ENCODE measurements at places on chromosomes 7 and 10.

DNA sequence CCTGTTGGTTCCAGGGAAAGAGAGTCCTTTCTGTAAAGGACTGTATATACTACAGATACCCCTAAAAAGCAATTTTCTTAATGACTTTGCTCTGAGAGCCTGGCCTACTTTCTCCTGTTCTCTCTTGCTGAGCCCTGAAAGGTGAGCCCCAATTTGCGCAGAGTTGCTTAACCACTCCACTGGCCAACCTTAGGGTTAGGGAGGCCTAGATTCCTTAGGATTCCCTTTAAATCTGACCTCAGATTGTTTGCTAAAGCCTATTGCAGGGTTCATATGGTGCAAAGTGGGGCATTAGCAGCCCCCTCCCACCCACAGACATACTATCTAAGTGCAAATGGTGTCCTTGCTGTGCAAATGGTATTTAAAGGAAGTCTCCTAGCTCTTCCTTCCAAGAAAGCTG is 164.2 kb downstream of the RNLS start:
- DNase-seq = no peak

DNA sequence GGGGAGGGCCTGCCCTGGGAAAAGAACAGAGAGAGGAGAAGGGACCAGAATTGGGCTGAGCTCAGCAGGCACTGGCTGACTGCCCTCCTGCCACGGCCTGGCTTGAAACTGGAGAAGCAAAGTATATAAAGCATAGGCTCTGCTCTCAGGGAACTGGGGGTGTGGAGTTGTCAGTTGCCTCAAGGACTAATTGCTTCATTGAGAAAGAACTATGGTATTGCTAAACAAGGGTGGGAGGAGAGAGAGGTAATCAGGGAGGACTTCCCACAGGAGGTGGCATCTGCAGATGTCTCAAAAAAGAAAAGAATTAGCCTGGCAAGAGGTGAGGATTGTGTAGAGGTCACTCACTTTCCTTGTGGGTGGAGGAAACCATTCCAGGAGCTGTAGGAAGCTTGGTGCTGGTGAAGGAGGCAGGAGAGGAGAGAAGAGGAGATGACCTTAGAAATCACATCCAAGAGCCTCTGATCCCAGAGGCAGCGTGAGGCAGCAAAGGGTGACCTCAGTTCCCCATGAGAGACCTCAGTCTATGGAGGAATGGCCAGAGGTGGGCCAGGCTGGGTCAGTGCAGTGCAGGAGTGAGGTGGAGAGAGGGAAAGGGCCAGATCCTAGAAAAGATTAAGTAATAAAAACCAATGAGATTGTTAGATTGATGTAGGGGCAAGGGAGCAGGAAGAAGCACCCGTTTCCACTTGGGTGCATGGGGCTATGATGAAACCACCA is 2.4 kb downstream of the PILRB start:
- DNase-seq = no peak

DNA sequence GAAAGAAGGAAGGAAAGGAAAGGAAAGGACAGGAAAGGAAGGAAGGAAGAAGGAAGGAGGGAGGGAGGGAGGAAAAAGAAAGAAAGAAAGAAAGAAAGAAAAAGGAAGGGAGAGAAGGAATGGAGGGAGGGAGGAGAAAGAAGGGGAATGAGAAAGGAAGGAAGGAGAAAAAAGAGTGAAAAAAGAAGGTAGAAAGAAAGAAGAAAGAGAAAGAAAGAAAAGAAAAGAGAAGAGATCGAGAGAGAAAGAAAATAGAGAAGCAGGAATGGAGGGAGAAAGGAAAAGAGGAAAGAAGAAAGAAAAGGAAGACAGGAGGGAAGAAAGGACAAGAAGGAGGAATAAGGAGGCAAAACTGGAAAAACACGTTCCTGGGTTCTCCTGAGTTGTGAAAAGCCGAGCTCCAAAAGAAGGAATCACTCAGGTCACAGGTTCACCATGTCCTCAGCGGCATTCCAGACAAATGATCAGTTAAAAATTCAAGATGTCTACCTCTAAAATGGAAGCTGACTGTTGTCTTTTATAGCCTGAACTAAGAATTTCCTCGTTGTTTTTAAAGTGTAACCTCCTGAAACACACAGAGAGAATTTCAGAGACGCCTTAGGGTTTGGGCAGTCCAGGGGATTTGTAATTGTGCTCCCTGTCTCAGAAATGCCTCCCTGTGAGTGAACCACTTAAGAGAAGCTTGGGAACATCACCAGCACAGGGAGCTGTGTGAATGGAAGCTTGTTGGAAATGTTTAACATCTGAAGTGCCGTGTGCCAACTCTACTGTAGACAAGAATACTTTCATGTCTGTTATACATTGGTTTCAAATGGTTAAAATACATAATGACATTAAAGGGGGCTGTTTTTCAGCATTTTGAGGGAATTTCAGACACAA is 80.7 kb downstream of the INHBA start:
- no peak for DNase-seq

GRCh38 chr10:132311338-132311939 is 3.7 kb upstream of the STK32C start:
- no peak for DNase-seq

- no peak for DNase-seq
These were observed 3.5 kb upstream of the NAMPT start for GRCh38 chr7:106288263-106288662.

DNA sequence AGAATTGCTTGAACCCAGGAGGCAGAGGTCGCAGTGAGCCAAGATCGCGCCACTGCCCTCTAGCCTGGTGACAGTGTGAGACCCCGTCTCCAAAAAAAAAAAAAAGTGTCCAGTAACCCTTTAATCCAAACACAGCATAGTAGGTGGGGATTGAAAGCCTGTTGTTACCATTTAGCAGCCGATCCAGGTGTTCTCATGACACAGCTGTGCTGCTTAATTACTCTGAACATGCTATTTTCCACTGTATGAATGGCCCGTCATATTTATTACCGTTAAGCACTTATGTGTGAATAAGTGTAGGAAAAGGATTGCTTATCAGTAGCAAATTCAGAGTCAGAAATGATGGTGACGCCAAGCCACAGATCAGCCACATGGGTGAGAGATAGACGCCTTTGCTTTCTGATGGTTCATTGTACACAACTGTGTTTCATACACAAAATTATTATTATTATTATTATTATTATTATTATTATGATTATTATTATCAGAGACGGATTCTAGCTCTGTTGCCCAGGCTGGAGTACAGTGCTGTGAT is 11.6 kb upstream of the ORAI2 start:
- DNase-seq = no peak

DNA sequence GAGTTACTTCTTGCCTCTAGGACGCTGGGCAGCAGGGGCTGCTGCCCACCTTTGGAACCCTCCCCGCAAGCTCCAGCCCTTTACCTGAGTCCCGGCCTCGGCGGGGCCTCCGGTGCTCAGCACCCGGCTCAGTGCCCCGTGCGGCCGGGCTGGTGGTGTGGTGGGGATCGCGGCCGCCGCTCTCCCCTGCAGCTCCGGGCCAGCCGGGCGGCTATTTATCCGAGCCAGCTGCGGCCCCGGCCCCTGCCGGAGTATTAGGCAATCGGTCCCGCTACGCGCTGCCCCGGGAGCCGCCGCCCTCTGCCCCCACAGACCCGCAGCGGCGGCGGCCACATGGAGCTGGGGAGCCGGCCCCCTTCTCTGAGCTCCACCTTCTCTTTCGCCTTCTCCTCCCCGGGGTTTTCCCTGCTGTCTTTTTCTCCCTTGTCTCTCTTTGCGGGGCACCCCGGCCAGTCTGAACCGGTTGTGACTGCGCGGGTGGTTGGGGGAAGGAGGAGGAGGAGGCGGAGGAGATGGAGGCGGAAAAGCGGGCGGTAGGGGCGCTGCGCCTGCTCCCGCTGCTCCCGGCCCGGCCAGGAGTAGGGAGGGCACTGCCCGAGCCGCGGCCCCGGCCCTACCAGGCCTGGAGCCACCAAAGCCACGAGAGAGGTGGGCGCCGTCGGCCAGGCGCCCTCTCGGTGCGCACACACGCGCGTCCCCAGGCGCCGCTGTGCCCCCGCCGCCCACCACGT is at the start of gene SLC16A9:
TSS of gene SLC16A9 (minus strand) at position 456 of the 731 bp plus-strand sequence. CDS start 25,559 bp downstream, outside the sequence.
- peak; percentile 92 for DNase-seq

GRCh38 chr7:95993380-95993779 is 221.0 kb downstream of the DYNC1I1 start:
- DNase-seq = no peak

GRCh38 chr7:134458341-134458805 is 527 bp downstream of the AKR1B1 start:
- DNase-seq = peak; percentile 45

DNA sequence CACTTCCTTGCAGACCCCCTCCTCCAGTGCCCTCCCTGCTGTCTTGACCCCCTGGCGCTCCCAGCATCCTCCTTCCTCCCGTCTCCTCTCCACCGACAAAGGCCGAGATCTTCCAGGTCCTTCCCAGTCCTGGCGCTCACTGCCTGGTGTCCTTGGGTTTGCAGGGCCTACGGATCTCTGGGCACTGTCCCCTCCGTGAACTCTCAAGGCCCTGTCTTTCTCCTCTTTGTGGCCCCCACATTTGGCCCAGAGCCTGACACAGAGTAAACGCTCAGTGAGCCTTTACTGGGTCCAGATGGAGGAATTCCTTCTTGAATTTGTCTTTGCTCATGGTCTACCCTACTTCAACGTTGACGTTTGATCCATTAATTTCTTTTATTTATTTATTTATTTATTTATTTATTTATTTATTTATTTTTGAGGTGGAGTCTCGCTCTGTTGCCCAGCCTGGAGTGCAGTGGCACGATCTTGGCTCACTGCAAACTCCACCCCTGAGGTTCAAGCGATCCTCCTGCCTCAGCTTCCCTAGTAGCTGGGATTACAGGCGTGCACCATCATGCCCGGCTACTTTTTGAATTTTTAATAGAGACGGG is 29.7 kb downstream of the TMEM270 start:
- DNase-seq = no peak

DNA sequence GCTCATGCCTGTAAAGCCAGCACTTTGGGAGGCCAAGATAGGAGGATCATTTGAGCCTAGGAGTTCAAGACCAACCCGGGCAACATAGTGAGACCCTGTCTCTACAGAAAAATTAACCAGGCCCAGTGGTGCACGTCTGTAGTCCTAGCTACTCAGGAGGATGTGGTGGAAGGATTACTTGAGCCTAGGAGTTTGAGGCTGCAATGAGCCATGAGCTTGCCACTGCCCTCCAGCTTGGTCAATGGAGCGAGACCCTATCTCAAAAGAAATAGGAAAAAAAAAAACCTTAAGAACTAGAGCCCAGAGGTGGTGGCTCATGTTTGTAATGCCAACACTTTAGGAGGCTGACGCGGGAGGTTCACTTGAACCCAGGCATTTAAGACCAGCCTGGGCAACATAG is 2.2 kb downstream of the STRA8 start:
- DNase-seq = no peak

DNA sequence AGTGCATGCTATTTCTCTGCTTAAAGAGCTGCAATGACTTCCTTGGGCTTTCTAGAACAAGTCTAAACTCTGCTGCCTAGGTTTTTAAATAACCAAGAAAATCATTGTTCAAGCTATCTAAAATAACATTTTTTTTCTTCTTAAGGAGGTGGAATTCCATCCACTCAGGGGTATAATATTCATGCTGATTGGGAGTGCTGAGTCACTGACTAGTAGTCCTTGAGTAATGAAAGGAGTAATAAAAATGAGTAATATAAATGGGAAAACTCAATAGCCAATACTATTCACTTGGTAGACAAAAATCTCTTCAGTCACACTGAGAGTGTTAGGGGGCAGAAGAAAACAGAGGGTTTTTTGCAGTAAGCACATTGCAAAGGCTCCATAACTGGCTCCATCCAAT is 72.0 kb downstream of the GFRA1 start:
- DNase-seq = no peak

GRCh38 chr7:96685353-96685752 is 24.3 kb downstream of the SEM1 start:
- DNase-seq = no peak

DNA sequence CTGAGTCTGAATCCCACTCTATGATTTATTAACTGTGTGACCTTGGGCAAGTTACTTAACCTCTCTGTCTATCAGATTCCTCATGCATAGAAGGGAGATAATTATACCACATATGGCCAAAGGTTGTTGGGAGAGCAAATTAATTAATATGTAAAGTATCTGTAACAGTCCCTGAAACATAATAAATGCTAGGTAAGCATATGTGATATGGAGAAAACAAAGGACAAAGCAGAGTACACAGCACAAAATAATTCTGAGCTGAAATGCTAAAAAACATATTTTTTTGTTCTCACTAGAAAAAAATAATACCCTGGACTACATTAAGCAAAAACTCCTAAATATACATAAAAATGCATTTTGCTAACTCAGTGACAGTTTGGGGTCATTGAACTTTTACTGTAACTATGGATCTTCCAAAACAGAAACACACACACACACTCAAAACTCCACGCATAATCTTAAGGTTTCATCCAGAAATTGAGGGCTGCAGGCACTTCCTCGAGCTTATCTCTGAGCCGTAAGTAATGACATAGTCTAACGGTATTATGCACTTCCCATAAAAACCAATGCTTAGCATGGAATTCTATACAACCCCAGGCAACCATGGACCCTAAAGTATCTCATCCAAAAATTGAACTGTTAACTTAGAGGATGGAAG is 201.7 kb upstream of the PTN start:
- peak; percentile 2 for DNase-seq

GRCh38 chr10:127679642-127680255 is 57.2 kb upstream of the FOXI2 start:
- DNase-seq = no peak

DNA sequence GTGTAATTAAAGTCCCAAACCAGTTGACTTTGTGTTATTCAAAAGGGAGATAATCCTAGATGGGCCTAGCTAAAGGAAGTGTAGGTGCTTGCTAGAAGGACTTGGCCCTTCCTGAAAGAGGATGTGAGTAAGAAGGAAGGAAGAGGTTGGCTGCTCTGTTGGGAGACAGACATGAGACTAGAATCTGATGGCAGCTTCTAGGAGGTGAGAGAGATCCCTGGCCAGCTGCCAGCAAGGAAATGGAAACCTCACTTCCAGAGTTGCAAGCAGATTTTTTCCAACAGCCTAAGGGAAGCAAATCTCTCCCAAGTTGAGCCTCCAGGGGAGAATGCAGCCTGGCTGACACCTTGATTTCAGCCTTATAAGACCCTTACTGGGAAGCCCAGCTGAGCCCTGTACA is 368.4 kb upstream of the ZMIZ1 start:
- DNase-seq = no peak

GRCh38 chr7:150461520-150461919 is 11.1 kb downstream of the GIMAP8 start:
- no peak for DNase-seq

GRCh38 chr10:86974484-86974883 is 6.2 kb downstream of the ADIRF start:
- no peak for DNase-seq

Measured in OCI-M1 (cell line).